ENCODE measurements at places on chromosomes 7 and 10.

GRCh38 chr7:85498031-85498430 is 311.2 kb upstream of the SEMA3D start:
- DNase-seq, result no peak

DNA sequence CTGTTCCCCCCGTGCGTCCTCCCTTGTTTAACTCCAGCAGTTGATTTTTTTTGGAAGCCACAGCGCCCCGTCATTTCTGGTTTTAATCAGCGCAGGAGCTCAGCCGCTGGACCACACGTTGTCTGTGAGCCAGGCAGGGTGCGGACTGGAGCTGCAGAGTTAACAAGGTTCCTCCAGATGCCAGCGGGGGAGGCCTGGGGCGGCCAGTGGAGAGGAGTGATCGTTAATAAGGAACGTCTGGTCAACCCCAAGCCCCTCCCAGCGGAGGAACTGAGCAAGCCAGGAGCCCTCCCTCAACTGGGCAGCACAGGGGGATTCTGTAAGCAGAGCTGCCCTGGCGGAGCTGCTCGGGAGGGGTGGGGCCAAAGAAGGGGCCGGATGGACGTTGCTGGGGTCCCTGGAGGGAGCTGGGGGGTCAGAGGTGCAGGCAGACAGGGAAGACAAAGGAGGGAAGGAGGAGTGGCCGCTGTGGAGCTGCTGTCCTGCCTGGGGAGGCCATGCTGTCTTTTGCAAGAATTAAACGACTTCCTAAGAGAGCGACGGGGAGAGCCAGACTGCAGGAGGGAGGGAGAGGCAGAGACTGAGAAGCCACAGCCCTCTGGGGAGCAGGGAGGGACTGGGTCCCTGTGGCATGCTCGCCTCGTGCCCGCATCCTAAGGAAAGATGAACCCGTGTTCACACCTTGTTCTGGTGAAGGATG is 537.1 kb upstream of the FOXK1 start:
- DNase-seq, result no peak

DNA sequence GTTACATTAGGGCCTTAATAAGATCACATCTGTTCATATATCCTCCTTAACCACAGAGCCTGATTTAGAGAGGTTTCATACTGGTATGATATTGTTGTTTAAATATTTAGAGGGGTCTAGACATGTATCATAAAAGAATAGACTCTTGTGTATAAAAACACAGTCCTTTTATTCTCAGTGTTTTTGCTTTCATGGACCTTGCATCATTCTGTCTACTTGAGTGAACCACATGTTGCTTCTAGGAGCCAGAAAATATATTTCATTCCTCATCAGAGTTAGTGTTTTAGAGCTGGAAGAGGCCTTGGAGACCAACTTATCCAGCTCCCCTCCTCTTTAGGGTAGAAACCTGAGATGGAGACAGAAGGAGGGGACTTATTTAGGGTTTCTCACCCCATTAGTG is 312.8 kb downstream of the LRMDA start:
- no peak for DNase-seq

GRCh38 chr7:114102131-114102530 is 183.3 kb upstream of the PPP1R3A start:
- no peak for DNase-seq

DNA sequence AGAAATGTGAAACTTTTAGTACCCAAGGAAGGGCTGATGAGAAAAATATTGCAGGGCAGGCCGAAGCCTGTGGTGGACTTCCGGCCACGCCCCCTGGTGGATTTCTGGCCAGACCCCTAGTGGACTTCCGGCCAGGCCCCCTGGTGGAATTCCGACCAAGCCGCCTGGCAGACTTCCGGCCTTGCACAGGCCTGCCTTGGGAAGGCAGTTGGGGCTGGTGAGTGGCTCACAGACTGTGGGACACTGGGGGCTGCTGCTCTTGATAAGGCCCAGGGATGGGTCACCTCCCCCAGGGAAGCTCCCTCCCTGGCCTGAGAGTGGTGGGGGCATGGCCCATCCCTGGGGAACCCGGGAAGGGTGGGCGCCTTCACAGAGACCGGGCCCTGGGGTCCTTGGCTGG is 116.4 kb upstream of the MKI67 start:
- DNase-seq, result no peak

- no peak for DNase-seq
Observed at GRCh38 chr10:25336330-25336729, 161.5 kb downstream of the GPR158 start.

DNA sequence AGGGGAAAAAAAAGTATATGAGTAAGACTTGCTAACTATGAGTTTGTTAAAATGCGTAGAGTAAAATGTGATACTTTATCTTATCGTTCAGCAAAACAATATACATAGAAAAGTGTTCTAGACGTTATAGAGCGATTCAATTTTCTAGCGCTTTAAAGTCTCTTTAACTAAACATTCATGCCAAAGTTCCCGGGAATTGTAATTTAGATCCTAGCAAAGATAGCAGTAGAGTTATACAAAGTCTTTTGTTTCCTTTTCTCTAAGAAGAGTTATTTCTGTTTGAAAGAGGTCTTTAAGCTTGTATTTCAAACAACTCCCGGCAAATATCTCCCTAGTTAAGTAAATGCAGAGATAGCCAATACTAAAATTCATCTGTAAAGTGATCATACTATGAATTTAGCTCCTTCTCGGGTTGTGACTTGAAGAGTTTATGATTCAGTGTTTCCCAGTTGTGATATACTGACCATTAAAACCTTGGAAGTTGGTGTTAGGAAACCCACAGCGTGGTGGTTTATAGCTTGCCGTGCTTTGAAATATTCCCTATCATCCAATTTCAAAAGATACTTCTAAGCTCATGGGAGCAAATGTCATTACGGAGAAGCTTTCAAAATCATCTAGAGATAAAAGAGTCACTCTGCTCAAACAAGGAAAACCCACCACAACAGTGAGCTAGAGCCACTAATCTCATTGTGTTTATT is 171.7 kb downstream of the CSTF2T start:
- DNase-seq, result no peak

GRCh38 chr10:44356139-44357022 is 28.5 kb downstream of the CXCL12 start:
- no peak for DNase-seq

DNA sequence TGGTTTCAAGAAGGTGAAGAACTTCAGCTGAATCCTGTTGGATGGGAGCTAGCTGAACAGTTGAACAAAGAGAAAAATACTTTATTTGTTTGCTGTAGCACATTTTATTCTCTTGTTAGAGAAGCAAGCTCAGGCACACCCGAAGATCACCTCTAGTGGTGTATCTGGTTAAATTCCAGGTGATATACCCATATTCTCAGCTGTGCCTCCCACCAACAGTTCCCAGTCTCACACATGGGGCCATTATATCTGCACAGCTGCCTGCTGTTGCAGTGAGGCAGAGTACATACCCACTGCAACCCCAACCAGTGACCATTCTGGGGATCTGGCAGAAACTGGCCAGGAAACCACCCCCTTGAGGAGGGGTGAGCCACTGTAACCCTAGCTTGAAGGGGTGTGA is 9.2 kb downstream of the BTAF1 start:
- DNase-seq, result no peak

- DNase-seq, result no peak
Observed at GRCh38 chr10:13949844-13950542, 363.2 kb downstream of the PRPF18 start.

DNA sequence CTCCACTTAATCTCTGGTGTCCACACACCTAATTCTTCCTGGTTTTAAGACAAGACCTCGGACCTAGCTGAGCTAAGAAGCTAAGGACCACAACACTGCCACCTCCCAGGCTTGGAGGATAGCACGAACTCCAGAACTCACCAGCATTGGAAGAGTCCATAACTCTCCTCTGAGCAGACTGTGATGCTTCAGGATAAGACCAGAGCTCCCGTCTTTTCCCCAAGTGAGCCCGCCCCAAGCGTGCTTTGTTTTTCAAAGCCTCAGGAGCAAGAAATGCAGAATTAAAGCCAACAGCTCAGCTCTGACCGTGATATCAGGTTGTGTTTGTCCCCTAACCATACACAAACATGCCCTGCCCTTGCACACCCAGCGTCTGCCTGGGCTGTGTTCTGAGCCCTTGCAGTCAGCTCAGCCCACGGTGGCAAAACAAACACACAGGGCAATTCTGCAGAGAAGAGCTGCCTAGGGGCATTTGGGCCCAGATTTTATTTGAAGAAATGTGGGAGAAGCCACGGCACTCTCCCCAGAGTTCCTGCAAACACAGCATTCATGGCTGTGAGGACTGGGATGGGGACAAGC is 145.4 kb downstream of the WDR11 start:
- no peak for DNase-seq

DNA sequence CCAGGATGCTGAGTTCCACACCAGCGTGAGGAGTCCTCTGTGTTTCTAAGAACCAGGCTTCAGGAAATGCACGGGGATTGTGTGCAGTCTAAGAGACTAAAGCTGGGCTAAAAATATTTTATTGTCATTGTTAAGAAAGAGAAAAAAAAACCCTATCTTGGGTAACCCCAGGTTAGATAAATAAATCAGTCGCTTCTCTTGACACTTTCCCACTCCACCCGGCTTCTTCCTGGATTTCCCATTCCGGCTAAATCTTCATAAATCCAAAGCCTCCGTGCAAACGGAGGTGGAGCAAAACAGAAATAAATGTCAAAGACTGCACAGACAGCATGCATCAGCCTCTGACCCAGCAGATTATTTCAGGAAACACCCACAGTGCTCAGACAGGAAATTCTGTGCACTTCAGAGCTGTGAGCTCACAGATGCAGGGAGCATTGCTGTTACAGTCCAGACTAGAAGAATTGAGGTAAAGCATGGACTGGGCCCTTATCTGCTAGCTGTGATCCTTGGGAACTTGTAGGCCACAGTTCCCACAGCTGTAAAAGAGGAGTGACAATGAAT is 44.8 kb upstream of the GRID1 start:
- DNase-seq, result no peak

DNA sequence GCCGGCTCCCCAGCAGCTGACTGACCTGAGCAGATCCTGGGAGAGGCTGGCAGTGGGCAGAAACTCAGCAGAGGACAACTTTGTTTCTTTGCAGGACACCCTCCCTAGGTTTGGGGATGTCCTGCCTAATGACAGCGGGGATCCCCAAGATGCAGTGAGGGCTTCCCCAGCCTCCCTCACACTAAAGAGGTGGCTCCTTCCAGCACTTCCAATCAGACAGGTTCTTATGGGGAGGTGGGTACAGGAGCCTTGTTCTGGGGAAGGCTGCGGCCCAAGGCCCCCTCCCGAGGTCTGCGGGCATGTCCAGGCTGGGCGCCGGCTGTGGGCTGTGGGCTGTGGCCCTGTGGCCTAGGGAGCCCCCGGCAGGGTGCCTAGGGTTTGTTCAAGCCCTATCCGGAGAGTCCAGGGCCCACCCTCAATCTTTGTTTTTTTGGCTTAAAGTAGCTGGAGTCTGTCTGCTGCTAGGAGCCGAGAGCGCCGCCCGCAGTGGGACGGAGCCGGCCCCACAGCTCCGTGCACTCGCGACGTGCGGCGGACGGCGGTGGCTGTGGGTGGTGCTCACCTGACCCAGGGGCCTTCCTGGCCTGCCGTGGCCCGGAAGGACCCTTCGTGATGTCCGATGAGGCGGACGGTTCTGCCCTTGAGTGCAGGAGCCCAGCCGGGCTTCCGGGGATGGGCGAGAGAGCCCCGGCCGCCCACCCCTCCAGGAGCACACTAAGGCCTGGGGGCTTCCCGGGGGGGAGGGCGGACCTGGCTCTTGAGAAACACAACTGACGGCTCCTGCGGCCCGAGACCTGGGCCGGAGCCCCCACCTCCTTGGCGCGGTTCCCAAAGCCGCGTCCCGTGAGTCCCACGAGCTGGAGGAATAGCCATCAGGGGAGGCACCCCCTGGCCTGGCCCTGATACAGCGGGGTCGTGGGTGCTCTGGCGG is 57.2 kb downstream of the PDGFA start:
- no peak for DNase-seq

GRCh38 chr10:126558881-126559280 is 111.6 kb downstream of the C10orf90 start:
- no peak for DNase-seq

GRCh38 chr10:110758898-110759297 is 112.8 kb upstream of the PDCD4 start:
- no peak for DNase-seq

GRCh38 chr7:38545977-38546376 is 85.2 kb downstream of the AMPH start:
- no peak for DNase-seq

DNA sequence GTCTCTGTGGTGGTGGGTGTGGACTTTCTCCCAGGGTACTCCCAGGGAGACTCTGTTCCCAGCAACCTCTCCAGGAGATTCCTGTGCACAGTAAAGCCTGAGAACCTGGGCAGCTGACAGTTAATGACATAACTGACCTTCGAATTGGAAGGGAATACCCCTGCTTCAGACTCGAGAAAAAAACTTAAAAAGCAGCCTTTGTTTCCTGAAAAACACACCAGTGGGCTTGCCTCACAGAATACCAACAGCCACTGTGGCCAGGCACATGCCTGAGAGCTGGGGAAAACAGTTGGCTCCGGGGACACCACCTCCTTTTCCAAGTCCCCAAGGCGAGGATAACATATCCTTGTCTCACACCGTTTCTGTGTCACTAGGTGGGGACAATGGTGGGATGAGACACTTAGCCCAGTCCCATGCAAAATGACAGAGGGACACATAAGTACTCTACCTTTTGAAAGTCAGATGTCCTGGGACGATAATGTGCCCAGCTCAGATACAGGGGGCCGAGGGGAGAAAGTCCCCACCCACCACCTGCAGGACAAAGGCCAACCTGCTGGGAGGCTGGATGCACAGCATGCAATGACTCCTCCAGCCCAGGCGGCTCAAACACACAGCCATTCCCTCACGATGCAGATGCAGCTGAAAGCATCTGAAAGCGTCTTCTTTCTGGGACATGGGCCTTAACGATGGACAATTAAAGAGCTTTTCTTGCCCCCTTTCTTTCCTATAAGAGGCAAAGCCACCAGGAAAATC is 65.6 kb downstream of the HIPK2 start:
- no peak for DNase-seq

GRCh38 chr10:48383393-48383792 is 76.9 kb downstream of the MAPK8 start:
- DNase-seq, result no peak

DNA sequence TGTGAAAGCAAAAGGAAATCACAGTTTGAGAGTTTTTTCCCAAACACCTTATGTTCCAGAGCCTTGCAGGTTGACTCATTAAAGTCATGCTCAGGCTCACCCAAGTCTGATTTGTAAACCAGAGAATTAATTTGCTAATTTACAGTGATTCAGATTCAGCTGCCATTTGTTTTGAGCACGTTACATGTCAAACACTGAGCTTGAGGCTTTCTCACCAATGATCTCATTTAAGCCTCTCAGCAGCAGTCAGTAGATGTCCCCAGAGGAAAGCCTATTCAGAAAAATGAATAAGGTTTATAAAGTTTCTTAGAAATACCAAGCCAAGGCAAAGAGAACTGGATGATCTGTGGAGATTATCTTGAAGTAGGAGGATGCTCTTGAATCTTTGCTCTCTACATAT is 420.4 kb downstream of the HTR7 start:
- DNase-seq, result no peak

DNA sequence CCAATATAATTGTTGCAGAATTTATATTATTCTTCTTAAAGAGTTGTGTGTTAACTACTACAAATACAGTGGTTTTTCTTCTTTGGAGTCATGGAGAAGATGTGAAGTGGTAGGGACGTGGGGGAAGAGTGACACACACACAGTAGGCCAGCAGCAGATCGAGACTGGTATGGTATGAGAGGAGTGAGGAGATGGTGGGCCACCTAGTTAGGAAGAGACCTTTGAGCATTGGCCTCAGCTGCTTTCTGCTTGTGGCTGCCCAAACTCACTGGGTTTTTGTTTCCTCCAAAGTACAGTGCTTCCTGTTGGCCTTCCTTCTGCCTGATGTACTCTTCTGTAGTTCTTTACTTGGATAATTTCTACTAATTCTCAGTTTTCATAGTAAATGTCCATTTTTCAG is 14.6 kb downstream of the VCL start:
- DNase-seq, result no peak

GRCh38 chr10:18650404-18650997 is 886 bp downstream of the NSUN6 start:
- no peak for DNase-seq
